Stimulated activated CD8-positive, alpha-beta memory T cell treated with anti-CD3 and anti-CD28 coated beads, Interleukin-7, amount 100 ng/mL, for 48 hours (primary cell): ENCODE measurements at places on chromosomes 3 and 15.

GRCh38 chr3:101217472-101218245 is 102.7 kb downstream of the IMPG2 start:
- DNase-seq, result no peak

- no peak for DNase-seq
Measured at GRCh38 chr3:278300-279064, 81.9 kb downstream of the CHL1 start.

DNA sequence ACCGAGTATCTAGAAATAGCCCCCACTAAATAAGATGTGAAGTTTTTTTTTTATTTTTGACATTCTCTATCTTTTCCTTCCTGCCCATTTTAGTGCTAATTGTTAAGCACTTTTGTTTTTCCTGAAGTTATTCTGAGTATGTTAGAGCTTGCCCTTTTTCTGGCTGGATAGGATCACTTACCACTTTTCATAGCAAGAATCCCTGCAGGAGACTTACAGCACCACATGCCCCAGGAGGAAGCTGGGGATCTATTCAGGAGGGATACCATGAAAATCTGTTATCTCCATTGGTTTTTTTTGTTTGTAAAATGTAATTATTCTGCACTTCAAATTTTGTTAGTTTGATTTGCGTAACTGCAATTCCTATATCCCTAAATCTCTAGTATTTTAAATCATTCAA is 968.4 kb downstream of the ZPLD1 start:
- DNase-seq, result no peak

DNA sequence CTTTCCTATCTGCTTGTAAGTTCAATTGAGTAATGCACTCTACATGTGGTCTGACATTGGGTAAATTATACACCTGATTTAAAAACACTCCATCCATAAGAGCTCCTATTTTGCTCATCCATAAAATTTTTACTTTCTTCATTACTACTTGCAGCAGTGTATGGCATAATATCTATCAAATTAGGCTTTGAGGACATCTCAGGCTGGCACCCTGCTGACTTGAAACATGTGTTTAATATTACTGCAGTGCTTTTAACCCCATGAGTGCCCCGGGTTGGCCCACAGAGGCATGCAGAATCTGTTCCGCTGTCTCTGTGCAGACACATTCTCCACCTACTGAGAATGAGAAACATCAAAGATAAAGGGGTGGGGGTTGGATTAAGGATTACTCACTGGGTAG is 249.9 kb upstream of the DNAJC19 start:
- DNase-seq, result no peak

- DNase-seq, result no peak
Measured at GRCh38 chr3:14267976-14268375, 89.4 kb downstream of the LSM3 start.

GRCh38 chr3:161599697-161600096 is 103.1 kb downstream of the OTOL1 start:
- no peak for DNase-seq

DNA sequence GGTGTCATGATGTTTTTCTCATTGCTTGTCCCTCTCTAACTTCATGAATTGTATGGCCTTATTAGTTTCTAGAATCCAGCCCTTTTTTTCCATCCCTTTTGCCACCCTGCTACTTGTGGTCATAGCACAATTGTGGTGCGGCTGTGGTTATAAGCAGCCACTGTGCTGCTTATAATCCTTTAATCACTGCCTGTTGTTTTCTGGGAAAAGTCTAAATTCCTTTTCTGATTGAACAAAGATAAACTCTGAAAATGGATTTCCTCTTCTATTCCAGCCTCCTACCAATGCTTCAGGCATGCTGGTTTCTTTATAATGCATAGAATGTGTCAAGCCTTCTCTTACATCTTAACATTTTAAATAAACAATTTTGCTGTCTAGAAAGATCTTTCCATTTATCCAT is 319.5 kb downstream of the C3orf38 start:
- no peak for DNase-seq

DNA sequence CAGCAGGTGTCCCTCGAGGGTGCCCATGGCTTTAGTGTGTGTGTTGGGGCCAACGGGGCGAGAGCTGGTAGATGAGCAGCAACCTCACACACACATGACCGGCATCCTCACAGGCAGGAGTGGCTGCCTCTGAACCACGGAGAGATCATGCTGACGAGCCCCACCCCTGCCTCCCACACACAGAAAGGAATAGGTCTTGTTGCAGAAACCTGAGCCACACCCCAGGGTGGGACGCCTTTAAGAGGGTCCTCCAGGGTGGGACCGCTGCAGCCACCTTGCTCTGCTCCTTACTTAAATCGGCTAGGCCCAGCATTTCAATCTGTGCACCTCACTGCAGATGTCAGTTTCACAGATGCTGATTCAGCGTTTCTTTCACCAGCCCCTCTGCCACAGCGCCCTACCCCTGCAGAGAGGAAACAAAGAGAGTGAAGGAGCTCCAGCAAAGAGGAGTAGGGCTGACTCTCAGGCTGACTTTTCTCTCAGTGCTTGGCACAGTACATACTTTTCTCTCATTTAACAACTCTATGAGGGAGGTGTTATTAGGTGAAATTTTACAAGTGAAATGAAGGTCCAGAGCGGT is 61.2 kb upstream of the EPHB3 start:
- DNase-seq, result no peak

DNA sequence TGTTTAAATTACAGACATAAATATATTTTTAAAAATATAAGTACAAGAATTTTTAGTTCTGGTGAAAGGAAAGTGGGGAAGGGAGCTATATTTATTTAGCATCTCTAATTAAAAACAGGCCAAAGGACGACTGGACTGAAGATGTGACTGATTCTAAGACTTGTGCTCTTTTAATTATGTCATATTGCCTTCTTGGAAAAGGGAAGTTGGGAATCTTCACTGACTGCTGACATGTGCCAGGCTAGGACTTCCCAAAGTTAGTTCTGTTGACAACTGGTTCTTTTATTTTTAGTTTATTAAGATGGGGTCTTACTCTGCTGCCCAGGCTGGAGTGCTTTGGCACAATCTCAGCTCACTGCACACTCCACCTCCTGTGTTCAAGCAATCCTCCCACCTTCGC is 13.5 kb downstream of the CNOT10 start:
- no peak for DNase-seq

- DNase-seq, result no peak
Measured at GRCh38 chr3:139561959-139562676, 22.6 kb upstream of the RBP1 start.

GRCh38 chr3:177284383-177284881 is 87.2 kb upstream of the TBL1XR1 start:
- no peak for DNase-seq

DNA sequence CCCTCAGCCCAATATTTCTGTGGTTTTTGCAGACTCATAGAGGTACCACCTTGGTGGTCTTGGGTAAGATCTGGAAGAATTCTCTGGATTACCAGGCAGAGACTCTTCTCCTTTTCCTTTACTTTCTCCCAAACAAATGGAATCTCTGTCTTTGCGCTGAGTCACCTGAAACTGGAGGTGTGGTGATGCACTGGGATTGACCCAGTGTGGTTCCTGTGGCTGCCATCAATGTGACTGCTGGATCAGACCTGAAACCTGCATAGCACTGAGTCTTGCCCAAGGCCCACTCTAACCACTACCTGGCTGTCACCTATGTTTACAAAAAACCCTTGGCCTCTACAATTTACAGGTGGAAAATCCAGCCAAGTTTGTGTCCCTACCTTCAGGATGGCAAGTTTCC is 295.3 kb downstream of the RBMS3 start:
- DNase-seq, result no peak

GRCh38 chr15:57897870-57898269 is 167.6 kb downstream of the ALDH1A2 start:
- DNase-seq, result no peak

DNA sequence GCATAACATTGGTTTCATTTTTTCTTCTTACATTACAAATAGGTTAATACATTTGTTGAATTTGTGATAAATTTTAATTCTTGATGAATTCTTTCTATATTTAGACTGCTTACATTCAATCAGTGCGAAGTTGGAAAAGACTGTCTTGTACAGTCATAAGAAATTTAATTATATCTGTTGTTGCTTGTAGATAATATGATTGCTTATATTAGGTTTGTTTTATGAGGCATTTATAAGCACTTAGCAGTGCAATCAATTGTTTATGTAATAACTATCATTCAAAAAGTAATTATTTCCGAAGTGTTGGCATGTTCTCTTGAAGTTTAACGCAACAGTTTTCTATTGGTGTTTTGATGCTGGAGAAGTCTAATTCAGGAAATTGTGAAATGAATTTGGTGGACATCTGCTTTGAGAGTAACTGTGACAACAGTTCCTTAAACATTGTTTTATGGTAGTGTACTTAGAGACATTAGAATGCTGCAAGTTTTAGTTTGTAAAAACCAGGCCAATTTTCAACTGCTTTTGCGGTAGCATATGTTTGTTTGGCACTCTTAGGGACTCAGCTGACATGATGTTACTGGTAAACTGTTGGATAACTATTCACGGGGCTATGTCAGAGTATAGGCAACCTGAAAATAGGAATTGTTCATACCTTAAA is 99.7 kb downstream of the NAALADL2 start:
- no peak for DNase-seq

GRCh38 chr3:38151667-38152265 is 13.3 kb downstream of the MYD88 start:
- DNase-seq, result no peak

DNA sequence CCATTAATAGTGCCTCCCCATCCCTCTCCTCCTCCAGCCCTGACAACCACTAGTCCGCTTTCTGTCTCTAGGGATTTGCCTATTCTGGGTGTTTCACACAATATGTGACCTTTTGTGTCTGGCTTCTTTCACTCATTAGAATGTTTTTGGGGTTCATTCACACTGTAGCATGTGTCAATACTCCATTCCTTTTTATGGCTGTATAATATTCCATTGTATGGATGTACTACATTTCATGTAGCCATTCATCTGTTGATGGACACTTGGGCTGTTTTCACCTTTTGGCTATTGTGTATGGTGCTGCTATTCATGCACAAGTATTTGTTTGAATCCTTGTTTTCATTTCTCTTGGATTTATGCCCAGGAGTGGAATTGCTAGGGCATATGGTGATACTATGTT is 16.5 kb downstream of the GRK7 start:
- no peak for DNase-seq

- DNase-seq, result no peak
Measured at GRCh38 chr15:90619468-90619867, 89.7 kb downstream of the CRTC3 start.

- DNase-seq, result no peak
Measured at GRCh38 chr15:100332231-100332630, 9.5 kb downstream of the ADAMTS17 start.

DNA sequence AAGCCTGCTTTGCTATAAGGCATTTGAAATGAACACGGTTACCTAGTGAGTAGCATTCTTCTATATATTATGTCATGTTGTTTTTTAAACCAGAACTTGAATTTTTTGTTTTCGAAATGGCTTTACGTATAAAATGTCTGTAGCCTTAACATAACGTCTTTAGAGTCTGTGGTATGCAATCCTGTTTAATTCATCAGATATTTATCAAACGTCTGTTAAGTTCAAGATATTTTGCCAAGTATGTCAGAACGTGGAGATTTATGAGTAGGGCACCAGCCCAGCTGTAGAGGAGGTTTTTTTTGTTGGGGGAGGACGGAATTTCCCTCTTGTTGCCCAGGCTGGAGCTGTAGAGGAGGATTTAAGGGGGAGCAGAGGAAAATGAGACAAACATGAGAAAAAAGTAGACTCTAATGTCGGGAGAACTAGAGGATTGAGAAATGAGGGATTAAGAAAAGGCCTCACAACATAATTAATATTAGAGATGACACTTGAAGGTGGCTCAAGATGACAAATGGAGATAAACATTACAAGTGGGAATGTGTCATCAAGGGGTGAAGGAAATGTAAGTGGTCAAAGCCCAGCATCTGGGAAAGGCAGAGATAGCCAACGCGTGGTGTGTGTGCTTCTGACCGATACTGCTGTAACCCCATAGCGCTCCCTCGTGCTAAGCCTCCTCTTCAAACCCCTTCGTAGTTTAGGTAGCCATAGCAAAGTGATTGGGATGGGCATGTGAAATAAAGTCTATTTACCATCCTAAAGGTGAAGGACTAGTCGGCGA is 154.0 kb upstream of the GOLGA6L4 start:
- no peak for DNase-seq

DNA sequence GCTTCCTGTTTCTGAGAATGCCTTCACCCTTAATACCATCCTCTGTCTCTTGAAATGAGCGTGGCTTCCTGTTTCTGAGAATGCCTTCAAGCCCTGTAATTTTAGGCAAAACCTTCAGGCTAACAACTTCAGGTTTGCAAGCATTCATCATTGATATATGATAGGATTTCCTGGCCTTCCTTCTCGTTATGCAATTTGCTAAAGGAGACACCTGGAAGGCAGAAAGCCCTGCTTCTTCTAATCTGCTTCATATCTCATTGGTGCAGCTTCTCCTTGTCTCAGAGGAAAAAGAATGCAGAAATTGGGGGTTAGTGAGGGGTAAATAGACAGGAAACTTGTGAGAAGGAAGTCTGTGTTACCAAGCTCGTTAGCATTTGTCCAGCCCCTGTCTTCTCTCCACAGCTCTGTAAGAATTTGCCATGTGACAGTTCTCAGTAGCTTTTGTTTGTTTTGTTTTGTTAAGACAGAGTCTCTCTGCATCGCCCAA is 7.3 kb downstream of the ARL6IP5 start:
- no peak for DNase-seq

DNA sequence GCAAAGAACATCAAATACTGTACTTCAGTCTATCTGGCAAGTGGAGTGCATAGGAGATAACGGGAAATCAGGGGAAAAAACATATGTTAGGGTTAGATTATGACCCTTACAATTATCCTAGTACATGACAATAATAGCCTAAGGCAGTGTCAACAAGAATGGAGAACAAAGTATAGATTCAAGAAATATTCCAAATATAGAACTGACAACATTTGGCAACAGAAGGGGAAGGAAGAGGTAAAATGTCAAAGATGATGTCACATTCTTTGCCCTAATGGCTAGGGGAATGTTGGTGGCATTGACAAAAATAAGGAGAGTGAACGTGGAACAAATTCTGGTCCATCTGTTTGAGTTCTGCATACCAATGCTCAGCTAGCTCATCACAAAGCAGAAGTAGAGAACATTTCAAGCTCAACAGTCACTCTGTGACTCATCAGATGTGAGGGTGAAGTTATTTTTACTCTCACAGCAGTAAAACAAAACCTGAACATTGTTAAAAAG is 15.5 kb upstream of the ATP8B4 start:
- DNase-seq, result no peak

GRCh38 chr15:89215627-89216026 is 5.8 kb downstream of the RLBP1 start:
- no peak for DNase-seq

DNA sequence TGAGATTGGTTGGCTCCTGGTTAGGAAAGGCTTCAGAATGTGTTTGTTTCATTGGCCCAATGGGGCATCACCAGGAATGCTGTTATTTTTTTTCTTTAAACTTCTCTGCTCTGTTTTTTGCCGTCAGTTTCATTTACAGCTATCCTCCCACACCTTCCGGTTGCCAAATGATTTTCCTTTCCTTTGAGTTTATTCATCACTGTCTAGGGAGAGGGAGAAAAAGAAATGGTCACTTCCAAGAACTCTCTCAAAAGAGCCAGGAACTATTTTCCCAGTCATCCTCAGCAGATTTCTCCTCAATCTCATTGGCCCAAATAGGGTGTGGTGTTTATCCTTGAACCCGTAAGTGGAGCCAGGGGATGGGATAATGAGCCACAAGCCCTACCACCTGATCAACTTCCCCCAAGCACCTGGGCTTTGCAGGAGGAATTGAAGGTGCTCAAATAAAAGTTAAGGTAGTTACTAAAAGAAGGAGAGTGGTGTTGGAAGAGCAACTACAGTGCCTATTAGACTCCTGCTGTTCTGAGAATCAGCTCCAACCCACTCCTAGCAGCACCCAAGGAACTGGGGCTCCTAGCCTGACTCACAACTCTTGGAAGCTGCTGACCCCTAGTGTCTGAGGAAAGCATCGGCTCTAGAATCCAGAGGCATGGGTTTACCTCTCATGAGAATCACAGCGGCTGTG is 183.8 kb upstream of the IL12A start:
- no peak for DNase-seq
